ENCODE measurements at places on chromosomes 3 and 15.

DNA sequence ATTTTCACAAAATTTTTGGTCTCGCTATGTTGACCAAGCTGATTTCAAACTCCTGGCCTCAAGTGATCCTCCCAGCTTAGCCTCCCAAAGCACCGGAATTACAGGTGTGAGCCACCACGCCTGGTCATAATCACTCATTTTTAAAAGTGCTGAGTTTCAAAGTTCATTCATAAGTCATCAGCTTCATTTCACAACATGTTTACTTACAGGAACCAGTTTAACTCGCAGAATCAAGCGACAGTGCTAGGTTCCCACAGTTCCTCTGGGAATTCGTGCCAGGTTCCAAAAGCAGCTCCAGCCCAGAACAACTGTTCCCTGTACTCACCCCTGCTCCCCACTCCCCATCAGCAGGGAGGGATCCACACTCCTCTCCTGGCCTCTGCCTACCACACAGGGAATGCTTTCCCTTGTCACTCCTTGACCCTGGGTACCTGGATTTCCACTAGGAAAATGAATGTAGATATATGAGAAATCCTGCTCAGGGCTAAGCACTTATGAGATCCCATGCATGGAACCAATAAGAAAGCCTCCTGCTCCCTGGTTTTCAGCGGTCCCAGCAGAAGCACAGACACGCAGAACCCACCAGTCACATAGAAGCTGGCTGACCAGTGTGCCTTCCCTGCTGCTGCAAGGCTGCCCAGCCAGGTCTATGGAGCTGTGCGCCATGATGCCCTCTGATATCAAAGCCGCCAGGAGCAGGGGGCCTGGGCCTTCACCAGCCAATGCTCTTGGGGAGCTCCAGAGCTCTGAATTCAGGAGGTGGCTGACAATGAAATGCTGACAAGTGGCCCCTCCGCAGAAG, 72.3 kb downstream of the ITGB5 start:
- DNase-seq: peak; percentile 78

DNA sequence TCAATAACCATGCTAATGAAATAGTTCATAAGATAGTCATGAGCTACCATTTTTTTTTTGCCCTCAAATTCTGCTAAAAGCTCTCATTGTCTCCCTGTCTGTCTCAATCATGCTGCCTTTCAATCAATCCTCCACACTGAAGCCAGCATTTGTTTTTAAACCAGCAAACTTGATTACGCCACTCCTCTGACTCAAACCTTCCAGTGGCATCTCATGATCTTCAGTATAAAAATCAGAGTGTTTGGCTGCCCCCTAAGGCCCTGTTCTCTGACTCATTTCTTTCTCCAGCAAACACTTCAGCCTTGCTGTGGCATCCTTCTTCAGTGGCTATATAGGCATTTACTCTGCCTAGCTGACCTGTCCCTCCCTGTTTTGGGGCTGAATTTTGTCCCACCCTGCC, 36.0 kb upstream of the EOMES start:
- no peak for DNase-seq

DNA sequence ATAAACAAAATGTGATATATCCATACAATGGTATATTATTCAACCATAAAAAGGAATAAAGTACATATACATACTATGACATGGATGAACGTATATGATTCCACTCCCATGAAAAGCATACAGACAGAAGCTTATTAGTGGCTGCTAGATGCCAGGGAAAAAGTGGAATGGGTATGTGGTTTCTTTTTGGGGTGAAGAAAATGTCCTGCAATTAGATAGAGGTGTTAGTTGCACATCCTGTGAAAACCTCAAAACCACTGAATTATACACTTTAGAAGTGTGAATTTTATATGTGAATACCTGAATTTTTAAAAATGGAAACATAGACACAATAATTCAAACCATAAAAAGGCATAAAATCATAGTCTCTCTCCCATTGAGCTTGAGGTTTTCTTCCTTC, 11.2 kb downstream of the DENND6A start:
- no peak for DNase-seq

DNA sequence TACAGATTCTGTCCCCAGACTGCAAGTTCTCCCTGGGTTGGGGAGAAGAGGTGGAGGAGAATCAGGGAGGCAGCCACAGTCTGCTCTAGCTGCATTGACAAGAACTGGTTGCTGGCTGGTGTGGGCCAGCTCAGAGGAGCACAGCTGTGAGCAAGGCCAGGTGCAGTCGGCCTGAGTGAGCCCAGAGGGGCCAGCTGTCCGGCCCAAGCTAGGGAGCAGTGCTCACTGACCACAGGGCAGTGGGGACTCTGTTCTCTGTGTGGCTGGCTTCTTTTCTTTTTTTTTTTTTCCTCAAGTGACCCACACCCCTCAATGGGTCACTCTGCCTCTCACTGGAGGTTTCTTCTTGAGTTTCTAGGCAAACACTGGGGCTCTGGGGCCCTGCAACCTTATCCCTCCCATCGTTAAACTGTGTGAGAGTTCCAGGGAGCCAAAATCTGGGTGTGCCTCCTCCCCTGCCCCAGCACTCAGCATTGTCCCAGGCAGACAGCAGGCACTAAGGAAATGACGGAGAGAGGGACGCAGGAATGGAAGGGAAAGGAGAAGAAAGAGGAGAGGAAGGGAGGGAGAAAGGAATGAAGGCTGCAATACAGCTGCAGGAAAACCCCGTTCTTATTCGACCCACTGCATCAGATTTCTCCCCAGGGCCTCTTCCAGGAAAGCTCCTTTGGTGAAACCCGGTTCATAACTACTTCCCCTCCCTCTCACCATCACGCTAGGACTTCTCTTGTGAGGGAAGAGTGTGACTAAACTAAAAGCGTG, 37.7 kb upstream of the HES1 start:
- DNase-seq: no peak

GRCh38 chr3:138888560-138888959, 53.8 kb upstream of the PIK3CB start:
- DNase-seq: no peak

DNA sequence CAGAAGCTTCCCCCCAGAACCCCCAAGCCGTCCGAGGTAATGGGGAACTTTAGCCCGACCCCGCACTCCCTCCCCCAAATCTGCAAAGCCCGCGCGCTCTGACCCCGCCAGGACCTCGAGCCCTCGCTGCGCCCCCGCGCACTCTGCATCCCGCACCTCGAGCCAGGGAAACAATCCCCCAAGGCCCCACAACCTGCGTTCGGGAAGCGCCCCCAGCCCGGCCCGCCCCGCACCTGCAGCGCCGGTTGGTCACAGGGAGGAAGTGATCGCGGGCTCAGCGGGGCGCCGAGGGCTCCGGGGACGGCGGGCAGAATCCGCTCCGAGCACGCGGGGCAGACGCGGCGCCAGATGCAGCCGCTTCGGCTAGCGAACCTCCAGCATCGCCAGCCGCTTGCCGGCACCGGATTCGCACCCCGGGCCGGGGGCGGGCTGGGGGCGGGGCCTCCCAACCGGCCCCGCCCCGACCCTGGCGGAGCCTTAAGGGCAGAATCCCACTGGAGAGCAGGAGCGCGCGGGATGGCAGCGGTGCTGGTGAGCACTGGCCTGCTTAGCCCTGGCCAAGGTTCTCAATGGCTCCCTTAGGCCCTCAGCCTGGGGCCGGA, at the start of gene CAMKV:
Gene CAMKV, minus strand, starts transcription at position 382 of the 602 bp plus-strand sequence. CDS start 7,518 bp downstream, outside the sequence.
- no peak for DNase-seq

GRCh38 chr3:137988982-137989381, 21.0 kb upstream of the CLDN18 start:
- no peak for DNase-seq

GRCh38 chr15:29294732-29295325, 25.2 kb upstream of the NSMCE3 start:
- no peak for DNase-seq

- DNase-seq: no peak
These were observed 43.9 kb downstream of the DGKG start for GRCh38 chr3:186318135-186318534.

DNA sequence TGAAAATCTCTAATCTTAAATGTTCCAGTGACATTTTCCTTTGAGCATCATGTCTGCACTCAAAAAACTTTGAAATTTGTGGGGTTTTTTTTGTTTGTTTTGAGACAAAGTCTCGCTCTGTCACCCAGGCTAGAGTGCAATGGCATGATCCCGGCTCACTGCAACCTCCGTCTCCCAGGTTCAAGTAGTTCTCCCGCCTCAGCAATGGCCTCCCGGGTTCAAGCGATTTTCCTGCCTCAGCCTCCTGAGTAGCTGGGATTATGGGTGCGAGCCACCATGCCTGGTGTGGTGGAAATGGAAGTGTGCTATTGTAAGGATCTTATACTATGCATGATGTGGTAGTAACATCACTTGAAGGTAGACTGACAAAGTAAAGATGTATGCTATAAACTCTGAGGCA, 42.5 kb downstream of the TKT start:
- DNase-seq: no peak

- DNase-seq: no peak
These were observed 100.4 kb downstream of the PCCB start for GRCh38 chr3:136350557-136350956.

DNA sequence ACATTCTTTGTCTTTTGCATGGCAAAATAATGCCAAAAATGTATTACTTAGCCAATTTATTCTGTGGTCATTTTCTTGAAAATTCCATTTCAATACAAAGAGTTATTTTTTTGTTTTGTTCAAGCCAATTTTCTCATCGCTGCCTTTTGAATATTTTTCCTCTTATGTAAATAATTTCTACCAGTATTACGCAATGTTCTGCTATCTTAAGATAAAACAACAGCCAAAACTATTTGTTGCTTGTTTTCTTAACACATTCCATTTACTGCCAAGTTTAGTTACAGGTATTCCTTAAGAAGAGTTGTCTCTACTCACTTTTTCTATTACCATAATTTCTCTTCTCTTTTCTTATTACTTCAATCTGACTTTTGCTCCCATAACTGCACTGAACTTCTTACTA, 163.1 kb downstream of the ROBO1 start:
- no peak for DNase-seq

DNA sequence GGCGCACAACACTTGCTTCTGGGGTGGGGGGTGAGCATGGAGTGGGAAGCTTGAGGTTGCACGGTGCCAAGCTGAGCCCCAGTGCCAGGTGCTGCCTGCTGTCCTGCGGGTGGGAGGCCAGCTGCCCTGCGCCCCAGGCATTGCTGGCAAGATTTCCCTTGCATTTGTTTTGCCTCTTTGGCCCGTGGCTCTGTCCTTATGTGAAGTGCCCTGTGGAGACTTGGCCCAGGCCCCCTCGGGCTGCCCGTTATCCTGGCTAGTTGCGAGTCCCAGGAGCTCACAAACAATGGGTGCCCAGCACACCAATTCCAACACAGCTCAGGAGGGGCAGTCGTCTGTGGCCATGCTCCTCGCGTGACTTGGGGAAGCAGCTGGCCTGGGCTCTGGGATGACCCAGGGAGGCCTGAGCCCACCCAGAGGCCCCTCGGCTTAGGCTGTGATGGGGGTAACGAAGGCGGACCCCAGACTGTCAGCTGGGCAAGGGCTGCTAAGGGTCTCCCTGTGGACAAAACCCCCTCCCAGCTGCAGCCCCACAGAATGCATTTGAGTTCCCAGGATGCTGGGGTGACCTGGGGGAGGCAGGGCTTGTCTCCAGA, 5.9 kb downstream of the C3orf22 start:
- no peak for DNase-seq
